ENCODE measurements at places on chromosomes 3 and 15. TPM values are rescaled to one million over a fixed set of nuclear protein-coding genes. Genes with fewer than 3 reads are reported as not detected.

DNA sequence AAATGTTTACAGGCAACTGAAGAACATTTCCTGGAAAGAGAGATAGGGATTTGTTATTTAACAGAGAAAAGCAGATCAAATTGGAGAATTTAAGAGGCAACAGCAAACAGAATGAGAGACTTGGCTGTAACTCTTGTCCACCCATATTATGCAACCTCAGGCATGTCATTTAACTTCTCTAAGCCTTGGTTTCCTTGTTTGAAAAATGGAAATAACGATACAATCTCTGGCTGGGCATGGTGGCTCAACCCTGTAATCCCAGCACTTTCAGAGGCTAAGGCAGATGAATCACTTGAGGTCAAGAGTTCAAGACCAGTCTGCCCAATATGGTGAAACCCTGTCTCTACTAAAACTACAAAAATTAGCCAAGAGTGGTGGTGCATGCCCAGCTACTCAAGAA, 23.7 kb downstream of the ARRDC4 start:
- no peak overlapping the region for H3K4me3 ChIP-seq
- H3K4me1 ChIP-seq: no peaks in the 10 kb centered on the region
- H3K27ac ChIP-seq: no peak overlapping the region
- DNase-seq: no peak
- H3K27me3 ChIP-seq: no peaks in the 10 kb centered on the region

DNA sequence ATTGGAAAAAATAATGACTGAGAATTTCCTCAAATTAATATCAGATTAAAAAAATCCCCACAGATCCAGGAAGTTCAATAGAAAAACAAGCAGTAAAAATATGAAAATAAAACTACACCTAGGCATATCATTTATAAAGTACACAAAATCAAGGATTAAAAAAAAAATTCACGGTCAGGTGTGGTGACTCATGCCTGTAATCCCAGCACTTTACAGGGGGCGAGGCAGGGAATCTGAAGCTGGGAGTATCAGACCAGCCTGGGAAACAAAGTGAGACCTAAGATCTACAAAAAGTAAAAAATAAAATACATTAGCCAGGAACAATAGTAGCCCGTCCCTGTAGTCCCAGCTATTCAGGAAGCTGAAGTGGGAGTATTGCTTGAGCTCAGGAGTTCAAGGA, 778.3 kb upstream of the ALCAM start:
- H3K4me3 ChIP-seq: no peak overlapping the region
- no peak for DNase-seq

- no peaks in the 10 kb centered on the region for H3K36me3 ChIP-seq
- DNase-seq: no peak
- no peak overlapping the region for H3K27ac ChIP-seq
Measured at GRCh38 chr3:101829437-101829830, 19.9 kb upstream of the NFKBIZ start.

- no peak overlapping the region for H3K4me3 ChIP-seq
- no peak for DNase-seq
- H3K27me3 ChIP-seq: no peaks in the 10 kb centered on the region
- H3K4me1 ChIP-seq: no peaks in the 10 kb centered on the region
- peaks cover 18% of the 10 kb centered on the region for H3K36me3 ChIP-seq
- H3K27ac ChIP-seq: no peak overlapping the region
Measured at GRCh38 chr15:30882849-30883433, 20.8 kb upstream of the FAN1 start.

GRCh38 chr15:42031198-42031915, 10.5 kb upstream of the PLA2G4E start:
- H3K4me3 ChIP-seq: no peak overlapping the region
- no peaks in the 10 kb centered on the region for H3K27me3 ChIP-seq
- peaks cover 17% of the 10 kb centered on the region for H3K4me1 ChIP-seq
- DNase-seq: no peak

The IGDCC3 gene
- not detected for total RNA-seq

The CORO2B gene
- 0.26 TPM for total RNA-seq

The CLRN1 gene
- total RNA-seq: not detected

Measured in Karpas-422 (cell line).